ENCODE measurements at places on chromosomes 16 and 17. TPM values are rescaled to one million over a fixed set of nuclear protein-coding genes. Genes with fewer than 3 reads are reported as not detected.

KRTAP4-6 gene
- total RNA-seq = 13.0 TPM

DNA sequence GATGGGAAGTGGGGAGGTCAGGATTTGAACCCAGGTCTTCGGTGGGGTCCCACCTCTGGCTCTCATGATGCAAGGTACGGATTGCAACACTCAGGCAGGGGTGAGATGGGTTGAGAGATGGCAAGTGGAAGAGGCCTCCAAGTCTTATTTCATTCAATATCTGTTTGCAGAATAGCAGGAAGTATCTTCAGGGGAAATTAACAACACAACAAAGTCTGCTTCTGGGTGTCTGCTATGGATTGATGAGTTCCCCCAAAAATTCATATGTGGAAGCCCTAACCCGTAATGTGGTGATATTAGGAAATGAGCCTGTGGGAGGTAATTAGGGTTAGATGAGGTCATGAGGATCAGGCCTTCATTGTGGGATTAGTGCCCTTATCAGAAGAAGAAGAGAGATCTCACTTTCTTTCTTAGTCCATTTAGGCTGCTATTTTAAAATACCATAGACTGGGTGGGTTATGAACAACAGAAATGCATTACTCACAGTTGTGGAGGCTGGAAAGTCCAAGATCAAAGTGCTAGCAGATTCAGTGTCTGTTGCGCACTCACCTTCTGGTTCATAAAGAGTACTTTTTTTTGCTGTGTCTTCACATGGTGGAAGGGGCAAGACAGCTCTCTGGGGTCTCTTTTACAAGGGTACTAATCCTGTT lies 4.4 kb upstream of the CD300H start:
- DNase-seq = no peak

NUPR1 gene
- 49.0 TPM for total RNA-seq

GRCh38 chr17:7312432-7313087 lies 2.6 kb downstream of the GPS2 start:
- no peak for DNase-seq

GRCh38 chr16:79972053-79972704 lies 371.6 kb upstream of the MAF start:
- DNase-seq = no peak

- DNase-seq = no peak
These were observed 135.5 kb downstream of the MYO1D start for GRCh38 chr17:32741381-32741780.

TP53TG3F gene
- total RNA-seq = not detected

- DNase-seq = no peak
These were observed 87.1 kb downstream of the STX8 start for GRCh38 chr17:9488556-9488955.

INCA1 gene
- 0.95 TPM for total RNA-seq

KRTAP2-2 gene
- 41.6 TPM for total RNA-seq

- no peak for DNase-seq
These were observed 73.9 kb upstream of the AKTIP start for GRCh38 chr16:53576904-53577303.

ADAD2 gene
- 2.4 TPM for total RNA-seq

MYH8 gene
- not detected for total RNA-seq

GRCh38 chr17:27224526-27225315 lies 69.2 kb upstream of the WSB1 start:
- DNase-seq = no peak

- no peak for DNase-seq
These were observed 77.5 kb downstream of the ZNF423 start for GRCh38 chr16:49778202-49778930.

DNA sequence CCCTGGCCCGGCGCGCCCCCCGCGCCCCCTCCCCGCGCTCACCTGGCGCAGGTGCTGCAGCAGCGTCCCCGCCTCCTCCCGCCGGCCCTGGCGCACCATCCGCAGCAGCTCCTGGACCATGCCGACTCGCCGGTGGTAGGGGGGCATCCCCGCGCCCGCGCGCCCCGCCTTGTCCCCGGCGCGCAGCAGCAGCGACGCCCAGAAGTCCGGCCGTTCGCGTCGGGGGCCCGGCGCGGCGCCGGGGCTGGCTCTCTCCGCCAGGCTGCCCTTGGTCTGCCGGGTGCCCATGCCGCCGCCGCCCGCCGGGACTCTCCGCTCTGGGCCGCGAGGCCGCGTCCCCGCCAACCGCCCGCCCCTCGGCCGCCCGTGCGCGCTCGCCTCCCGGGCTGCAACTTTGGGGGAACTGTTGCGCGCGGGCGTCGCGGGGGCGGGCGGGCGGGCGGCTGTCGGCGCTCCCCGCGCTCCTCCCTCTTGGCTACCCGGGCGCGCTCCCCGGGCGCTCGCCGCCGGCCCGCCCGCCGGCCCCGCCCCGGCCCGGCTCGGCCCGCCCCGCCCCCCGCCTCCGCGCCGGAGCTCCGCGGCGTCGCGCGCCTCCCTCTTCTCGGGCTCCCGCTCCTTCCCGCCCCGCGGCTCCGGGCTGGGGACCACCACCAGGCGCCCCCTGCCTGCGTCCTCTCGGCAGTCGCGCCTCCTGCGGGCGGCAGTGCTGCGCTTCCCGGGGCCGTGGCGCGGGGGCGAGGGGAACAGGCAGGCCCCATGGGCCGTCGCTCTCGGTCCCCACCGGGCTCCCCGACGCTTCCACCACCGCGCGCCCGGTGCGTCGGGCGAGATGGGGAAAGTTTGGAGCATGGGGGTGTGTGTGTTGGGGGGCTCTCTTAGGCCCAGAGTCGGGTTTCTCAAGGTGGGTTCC lies at the start of gene LRRC75A:
TSS of gene LRRC75A (minus strand) at position 491 of the 910 bp plus-strand sequence. CDS start at position 288, 203 bp downstream.
- DNase-seq = no peak

GRCh38 chr17:72234985-72235384 lies 114.2 kb downstream of the SOX9 start:
- DNase-seq = no peak

GRCh38 chr16:11029948-11030347 lies 85.6 kb downstream of the CLEC16A start:
- DNase-seq = no peak

CAMKK1 gene
- 10.8 TPM for total RNA-seq

FNDC8 gene
- not detected for total RNA-seq

DNA sequence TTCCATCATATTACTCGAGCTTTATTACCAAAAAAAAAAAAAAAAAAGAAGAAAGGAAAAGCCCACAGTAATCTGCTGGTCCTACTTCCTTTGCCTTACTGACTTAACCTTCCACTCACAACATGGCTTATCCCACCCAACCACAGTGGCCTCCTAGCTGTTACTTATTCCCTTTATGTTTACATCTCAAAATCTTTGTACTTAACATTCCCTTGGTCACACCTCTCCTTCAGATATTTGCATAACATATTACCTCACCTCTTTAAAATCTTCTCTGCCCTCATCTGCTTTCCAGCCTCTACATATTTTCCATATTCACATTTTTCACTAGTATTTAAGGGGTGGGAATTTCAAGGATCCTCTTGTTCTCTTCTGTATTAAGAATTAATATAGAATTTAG lies 327.0 kb upstream of the TBX2 start:
- no peak for DNase-seq

HCRT gene
- not detected for total RNA-seq

UTS2R gene
- not detected for total RNA-seq

CBFA2T3 gene
- total RNA-seq = 3.1 TPM

- DNase-seq = no peak
These were observed 18.9 kb downstream of the KSR1 start for GRCh38 chr17:27475070-27475673.

FOXN1 gene
- total RNA-seq = 48.3 TPM

DNA sequence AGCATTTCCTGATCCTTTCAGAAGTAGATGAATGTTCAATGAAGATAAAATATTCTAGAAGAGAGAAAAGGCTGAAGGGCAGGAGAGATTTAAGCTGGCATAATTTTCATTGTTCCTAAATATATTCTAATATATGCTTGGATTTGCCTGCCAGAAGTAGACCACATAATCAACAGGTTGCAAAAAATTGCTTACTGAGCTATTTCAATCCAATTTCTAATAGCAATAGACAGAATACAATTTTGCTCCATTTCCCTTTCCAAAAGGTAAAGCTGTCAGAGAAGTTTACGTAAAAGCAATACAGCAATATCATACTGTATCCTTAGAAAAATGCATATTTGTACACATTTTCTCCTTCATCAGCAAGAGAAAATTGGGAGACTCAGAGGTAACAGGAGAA lies 237.3 kb downstream of the PMP22 start:
- DNase-seq = no peak

DNA sequence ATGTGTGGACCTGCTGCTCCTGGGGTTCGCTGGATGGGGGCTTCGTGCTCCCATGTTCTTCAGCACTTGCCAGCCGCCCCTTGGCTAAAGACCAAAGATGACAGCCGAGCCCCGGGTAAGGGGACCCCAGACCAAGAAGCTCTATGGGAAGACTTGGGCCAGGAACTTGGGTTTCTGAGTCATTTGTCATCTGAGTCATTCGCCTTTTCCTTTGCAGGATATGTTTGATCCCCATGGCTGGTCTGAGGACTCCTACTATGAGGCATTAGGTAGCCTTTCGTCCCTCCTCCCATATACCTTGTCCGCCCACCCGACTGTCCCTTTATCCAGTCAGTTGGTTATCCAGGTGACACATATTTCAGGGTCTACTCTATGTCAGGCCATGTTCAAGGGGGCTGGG lies 17.7 kb upstream of the ITGB4 start:
- no peak for DNase-seq

- no peak for DNase-seq
These were observed 368.6 kb downstream of the SHISA9 start for GRCh38 chr16:13269905-13270528.

CTRB2 gene
- not detected for total RNA-seq

TTLL6 gene
- total RNA-seq = not detected

CRLF3 gene
- total RNA-seq = 18.9 TPM

GRCh38 chr17:954431-955164 lies 25.0 kb downstream of the NXN start:
- DNase-seq = no peak

GRCh38 chr16:1762196-1762878 lies 9.0 kb downstream of the NME3 start:
- DNase-seq = no peak

DNA sequence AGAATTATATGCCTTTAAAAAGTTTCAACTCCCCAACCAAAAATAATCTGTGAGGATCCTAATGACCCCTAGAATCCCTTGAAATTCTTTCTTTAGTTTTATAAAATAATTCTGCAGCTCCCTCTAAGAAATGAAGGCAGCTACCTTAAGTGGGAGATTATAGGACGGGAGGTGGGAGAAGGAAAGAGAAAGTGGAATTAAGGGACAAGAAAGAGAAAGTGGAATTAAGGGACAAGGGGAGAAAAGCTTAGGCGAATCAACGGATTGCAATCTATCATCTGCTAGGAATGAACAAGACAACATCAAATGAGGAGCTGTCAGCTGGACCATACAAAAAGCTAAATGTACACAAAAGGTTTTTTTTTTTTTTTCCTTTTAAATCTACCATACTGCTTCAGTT lies 262.0 kb downstream of the ZFHX3 start:
- DNase-seq = no peak

- no peak for DNase-seq
These were observed 36.8 kb downstream of the RPGRIP1L start for GRCh38 chr16:53666786-53667415.
